ENCODE measurements at places on chromosomes 16 and 17. TPM values are rescaled to one million over a fixed set of nuclear protein-coding genes. Genes with fewer than 3 reads are reported as not detected.

SLC47A1 gene
- total RNA-seq = 0.86 TPM

KRTAP3-1 gene
- total RNA-seq = not detected

KRT25 gene
- not detected for total RNA-seq

CES1 gene
- 0.58 TPM for total RNA-seq

CETP gene
- not detected for total RNA-seq

C16orf96 gene
- total RNA-seq = not detected

MT4 gene
- total RNA-seq = not detected

DRC3 gene
- total RNA-seq = under 0.01 TPM

ESRP2 gene
- 0.53 TPM for total RNA-seq

KRT28 gene
- not detected for total RNA-seq

TEX19 gene
- total RNA-seq = not detected

MYH1 gene
- total RNA-seq = not detected

NMRAL1 gene
- total RNA-seq = 86.2 TPM

STAC2 gene
- not detected for total RNA-seq

ATF7IP2 gene
- total RNA-seq = 2.6 TPM

ACADVL gene
- total RNA-seq = 227 TPM

PRSS33 gene
- total RNA-seq = not detected

COA3 gene
- 72.4 TPM for total RNA-seq

GPR142 gene
- total RNA-seq = not detected

TAT gene
- not detected for total RNA-seq

MED1 gene
- total RNA-seq = 19.8 TPM

CCDC154 gene
- total RNA-seq = not detected

NPIPB9 gene
- total RNA-seq = not detected

ACD gene
- 38.8 TPM for total RNA-seq
